GM13977 (cell line): ENCODE measurements at places on chromosomes 6 and 20.

- DNase-seq, result no peak
These were observed 8.6 kb upstream of the HECA start for GRCh38 chr6:139126255-139126654.

- no peak for DNase-seq
These were observed 6.0 kb upstream of the ZDHHC14 start for GRCh38 chr6:157374889-157375443.

DNA sequence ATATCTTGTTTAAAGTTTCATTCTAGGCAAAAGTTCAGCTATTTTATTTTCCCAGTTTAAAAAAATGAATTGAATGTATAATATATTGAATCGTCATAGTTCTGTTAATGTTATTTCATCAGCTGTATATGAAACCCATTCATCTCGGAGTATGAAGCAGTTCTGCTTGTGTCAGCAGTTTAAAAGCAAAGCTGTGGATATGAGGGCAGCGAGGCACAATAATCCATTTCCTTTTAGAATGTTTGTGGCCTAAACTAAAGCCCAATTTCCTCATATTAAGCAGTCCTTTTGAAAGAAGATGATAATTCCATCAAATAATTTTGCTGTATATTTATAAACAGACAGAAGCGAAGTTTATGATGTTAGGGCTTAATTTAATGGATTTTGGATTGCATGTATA is 300.1 kb downstream of the SAMD5 start:
- DNase-seq, result no peak

GRCh38 chr20:25282796-25283195 is 34.9 kb downstream of the PYGB start:
- DNase-seq, result no peak

- DNase-seq, result no peak
These were observed 50.2 kb downstream of the STK35 start for GRCh38 chr20:2151858-2152281.

- DNase-seq, result peak; percentile 22
These were observed 714.8 kb downstream of the DHX35 start for GRCh38 chr20:39676857-39677391.

DNA sequence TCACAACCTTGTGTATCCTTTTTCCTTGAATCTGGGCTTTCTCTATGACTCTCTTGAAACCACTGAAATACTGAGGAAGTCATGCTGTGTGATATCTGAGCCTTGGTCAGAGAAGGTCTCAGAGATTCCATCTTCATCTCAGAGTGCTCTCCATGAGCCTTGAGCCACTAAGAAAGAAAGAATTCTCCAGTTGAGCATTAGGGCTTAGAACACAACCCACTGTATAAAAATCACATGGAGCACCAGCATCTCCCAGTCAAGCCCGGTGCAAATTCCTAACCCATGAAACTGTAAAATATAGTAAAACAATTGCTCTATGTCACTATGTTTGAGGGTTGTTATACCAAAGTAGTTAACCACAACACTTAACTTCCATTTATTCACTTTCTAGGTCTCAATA is 181.4 kb downstream of the MOXD1 start:
- DNase-seq, result no peak

DNA sequence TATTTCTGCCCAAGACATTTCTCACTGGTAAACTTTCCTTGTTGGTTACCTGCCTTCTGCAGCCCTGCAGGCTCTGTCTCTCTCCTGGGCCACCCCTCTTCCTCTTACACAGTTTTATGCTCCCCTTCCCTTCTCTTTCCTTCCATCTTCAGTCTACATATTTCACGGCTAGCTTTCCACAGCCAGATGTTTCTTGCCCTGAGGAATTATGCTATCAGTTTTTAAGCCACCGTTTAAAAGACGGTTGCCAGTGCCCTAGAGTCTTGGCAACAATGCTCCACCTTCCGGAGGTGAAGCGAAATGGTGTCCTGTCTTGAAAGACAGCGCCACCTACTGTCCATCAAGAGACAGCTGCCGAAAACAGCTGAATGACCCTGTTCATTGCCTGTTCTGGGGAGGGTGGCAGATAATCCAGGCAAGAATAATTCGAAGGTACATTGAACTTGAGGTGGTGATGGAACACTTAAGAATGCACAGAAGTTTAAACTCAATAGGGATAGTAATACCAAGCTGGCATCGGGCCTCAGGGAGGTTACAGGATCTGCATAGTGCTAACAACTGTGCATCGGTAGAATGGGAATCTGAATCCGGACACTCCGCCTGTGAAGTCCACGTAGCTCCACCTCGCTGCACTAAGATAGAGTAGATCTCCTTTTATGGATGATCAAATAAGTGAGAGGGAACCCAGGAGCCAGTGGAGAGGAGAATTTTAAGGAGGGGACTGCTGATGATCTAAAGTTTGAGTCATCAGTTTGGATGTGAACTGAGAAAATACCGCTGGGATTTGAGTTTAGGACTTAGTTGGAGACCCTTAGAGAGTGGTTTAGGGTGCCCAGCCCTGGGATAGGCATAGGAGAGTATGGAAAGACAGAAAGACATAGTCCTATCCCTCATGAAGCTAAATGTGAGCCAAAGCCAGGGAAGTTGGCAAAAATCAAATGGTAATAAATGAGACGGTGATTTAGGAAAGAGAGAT is 4.8 kb upstream of the TRIM40 start:
- peak; percentile 90 for DNase-seq

- peak; percentile 7 for DNase-seq
These were observed 1.3 kb upstream of the TAPBP start for GRCh38 chr6:33314943-33315792.

DNA sequence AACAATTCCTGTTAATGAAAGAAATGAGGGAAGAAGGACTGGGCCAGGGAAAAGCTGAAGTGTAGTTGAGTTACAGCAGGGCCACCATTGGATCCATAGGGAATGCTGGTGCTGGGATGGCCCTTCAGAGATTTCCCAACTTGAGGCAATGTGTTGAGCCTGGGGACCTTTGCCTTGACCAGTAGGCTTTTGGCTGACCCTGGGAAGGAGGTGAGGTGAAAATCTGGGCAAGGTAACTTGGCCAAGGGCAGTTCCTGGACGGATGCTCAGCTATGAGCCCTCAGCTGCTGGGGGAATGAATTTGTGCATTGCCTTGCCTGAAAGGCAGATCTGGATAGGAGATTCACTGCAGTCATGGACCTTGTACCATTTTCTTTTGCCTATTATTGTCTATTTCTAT is 20.4 kb downstream of the UTRN start:
- DNase-seq, result no peak

GRCh38 chr6:109347779-109348178 is 34.5 kb downstream of the CD164 start:
- no peak for DNase-seq

GRCh38 chr6:25257686-25258348 is 21.4 kb upstream of the CARMIL1 start:
- DNase-seq, result no peak

- DNase-seq, result no peak
These were observed 296.3 kb downstream of the CDKAL1 start for GRCh38 chr6:20830576-20830975.

DNA sequence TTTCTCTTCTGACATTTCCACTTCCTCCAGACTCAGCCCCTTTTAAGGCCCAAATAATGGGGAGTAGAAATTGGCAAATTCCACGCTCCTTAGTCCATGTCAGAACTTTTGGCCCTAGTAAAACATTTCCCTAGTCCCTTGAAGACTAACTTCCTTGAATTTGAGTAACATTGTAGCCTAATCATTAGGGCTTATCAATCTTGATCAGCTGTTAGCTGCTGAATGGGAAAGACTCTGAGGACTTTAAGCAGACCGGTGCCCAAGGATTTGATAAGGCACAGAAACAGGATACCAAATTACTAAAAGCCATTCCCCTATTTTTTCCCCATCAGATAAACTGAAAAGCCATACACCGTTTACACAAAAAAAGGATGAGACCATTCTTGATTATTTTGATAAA is 37.0 kb upstream of the ECI2 start:
- DNase-seq, result no peak

DNA sequence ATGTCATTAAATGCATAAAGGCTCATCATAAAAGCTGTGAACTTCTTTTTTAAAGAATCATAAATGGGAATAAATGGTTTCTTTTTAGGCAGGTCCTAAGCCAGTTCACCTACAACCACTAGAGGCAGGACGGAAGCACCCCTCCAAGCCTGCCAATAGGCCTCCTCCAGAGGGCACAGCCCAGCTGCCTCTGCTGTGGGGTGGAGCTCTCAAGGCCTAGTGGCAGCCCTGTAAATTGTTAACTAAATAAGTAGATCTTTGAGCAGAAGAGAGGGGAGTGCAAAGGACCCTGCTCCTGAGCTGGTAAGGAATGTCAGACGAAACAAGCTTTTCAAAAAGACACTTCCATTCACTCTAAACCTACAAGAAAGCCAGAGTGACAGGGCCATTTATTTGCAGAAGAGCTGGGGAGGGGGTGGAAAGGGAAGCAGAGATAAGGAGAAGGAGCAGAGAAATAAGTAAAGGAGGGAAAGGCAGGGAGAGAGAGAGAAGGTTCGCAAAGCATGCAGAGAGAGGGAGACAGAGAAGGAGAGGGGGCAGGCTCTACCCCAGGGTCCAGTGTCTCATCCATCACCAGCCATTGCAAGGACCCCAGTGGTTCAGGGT is 18.0 kb upstream of the MAFB start:
- no peak for DNase-seq

DNA sequence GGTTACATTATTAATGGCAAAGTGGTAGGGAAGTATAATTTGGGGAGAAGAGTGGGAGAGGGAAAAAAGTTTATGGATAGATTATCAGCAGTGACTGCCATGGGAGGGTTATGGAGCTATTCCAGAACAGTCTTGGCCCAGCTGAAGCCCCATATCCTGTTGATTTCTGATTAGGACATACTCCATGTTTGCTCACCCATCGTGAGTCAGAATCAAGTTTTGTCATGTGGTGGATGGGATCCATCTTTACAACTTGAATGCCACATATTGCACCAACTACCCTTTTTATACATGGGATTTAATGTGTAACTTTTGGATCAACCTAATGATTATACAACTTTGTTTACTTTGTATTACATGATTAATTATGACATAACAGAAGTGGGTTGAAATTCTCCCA is 217.0 kb downstream of the HAO1 start:
- no peak for DNase-seq

GRCh38 chr6:150024646-150025155 is 631 bp downstream of the RAET1L start:
- DNase-seq, result no peak

DNA sequence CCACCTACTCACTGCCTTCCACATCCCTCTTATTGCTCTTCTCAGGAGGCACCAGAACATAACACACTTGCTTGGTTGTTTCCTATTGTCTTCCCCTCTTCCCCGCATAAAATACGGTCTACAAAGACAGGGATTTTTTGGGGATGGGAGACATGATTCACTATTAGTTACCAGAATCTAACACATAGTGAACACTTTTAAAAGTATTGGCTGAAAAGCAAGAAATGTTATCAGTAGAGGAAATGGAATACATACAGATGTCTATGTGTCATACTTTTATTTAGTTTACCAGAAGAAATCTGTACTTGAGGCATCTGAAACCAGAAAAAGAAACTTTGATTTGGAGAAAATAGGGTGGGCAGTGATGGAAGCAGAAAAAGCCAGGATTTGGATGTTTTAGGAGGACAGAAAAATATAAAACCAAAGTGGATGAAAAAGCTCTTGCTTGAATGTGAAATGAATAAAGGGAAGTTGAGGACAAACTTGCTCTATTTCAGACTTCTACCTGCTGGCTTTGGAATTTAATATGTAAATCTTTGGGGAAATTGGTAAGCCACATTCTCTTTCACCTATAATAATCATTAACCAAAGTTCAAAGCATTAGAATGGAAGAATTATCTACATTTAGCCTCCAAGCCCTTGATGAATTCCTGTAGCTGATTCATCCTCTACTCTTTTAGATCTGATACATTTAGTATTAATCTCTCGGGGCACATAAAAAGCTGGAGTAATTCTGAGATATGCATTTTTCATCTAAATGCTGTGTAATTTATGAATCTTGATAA is 82.6 kb downstream of the DOK5 start:
- no peak for DNase-seq

DNA sequence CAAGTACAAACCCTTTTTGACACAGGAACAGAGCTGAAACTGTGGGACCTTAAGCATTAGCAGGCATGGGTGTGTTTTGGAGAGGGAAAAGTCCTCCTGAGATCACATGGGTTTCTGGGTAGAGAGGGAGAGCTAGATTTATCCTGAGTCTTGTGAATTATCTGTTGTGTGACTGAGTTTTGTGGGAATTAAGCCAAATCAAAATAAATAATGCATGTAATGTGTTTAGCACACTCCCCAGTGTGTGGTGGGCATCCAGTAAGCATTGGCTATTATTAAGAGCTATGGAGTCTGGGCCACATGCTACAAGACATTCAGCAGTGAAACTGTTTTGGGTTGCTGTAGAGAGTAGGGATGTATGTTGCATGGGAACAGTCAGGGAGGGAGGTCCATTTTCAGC is 75.3 kb upstream of the JAG1 start:
- no peak for DNase-seq

DNA sequence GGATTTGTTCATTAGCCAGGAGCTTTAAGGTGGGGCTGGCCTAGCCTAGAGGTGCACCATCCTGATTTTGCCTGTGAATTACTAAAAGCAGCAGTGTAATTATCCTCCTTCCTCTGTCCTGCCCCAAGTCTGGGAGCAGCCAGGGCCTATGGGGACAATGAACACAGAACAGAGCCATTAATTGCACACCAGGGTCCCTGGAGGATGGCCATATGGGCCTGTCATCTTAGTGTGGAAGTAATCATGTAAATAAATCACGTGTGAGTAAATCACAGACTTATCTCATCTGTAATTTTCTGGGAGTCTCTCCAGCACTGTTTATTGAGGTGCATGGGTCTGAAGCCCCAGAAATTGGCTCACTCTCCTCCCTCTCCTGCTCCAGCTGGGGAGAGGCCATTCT is 176.3 kb downstream of the LRFN2 start:
- no peak for DNase-seq

- DNase-seq, result no peak
These were observed 6.9 kb upstream of the MOCS1 start for GRCh38 chr6:39941138-39941537.

DNA sequence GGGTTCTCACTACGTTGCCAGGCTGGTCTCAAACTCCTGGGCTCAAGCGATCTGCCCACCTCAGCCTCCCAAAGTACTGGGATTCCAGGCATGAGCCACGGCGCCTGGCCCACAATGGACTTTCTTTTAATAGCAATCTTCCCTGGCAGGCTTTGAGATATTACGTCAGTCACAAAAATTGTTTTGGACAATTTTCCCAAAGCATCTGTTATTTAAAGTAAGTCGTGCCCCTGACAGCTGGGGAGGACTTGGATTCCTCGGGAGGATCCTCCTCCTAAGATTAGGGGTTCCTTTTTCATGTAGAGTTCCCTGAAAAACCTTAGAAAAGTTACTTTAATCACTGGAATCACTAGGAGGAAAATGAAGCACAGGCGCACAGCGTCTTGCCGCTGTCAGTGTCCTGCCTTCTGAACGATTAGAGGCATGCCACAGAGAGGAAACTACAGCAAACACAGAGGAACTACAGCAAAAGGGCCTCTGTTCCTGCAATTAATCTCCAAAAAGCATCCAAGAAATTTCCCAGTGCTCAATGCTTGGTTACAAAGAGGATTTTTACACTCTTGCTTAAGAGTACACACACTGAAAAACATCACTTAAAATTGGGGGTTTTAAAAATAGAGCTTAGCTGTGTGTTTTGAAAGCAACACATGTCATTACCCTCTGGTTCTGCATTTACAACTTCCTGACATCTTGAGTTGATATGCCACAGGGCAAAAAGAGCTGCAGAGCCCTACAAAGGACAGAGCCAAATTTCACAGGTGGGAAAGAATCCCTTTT is 4.5 kb downstream of the ACSS1 start:
- no peak for DNase-seq

GRCh38 chr20:23132930-23133559 is 46.9 kb upstream of the CD93 start:
- no peak for DNase-seq
